Activated T-helper 1 cell treated with anti-CD3 and anti-CD28 coated beads, Interleukin-12 subunit alpha, Interleukin-12 subunit beta, Interleukin-2, Interleukin-4 antibody, amounts not matched to agents 30 ng/mL and 10 ng/mL and 1 ng/mL, durations not matched to agents 14 hours and 24 hours and 36 hours (primary cell): ENCODE measurements at places on chromosomes 7 and 10. TPM values are rescaled to one million over a fixed set of nuclear protein-coding genes. Genes with fewer than 3 reads are reported as not detected.

DNA sequence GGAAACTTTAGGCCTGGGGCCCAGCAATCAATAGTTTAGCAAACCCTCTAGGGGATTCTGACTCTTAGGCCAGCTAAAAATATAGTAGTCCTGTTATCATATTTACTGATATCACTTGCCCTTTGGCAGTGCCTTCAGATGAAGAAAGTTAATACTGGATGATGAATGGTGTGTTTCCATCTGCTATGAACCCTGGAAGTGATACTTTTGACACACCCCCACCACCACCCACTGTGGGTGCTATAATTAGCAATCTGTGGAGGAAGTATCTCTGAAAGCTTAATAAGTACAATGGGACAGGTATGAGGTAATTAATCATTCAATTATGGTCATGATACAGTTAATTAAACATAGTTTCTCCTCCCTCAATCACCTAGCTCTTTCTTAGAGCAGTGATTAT is 90.4 kb upstream of the LRRTM3 start:
- DNase-seq = no peak

DNA sequence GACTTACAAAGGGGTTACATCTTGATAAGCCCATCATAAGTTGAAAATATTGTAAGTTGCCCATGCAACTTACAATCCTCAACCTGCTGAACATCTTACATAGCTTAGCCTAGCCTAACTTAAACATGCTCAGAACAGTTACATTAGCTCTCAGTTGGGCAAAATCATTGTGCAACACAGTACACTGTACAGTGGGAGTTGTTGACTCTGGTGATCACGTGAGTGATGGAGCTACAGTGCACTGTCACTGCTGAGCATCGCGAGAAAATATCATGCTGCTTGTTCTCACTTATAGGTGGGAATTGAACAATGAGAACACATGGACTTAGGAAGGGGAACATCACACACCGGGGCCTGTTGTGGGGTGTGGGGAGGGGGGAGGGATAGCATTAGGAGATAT is 214.9 kb upstream of the ZMIZ1 start:
- no peak for DNase-seq

- no peak for DNase-seq
Measured at GRCh38 chr10:116272440-116273283, at the start of gene GFRA1. GFRA1 (minus strand) TSS chr10:116273206; CDS start chr10:116272029, 1,177 bp downstream.

AMZ1 gene
- 0.05 TPM in 1 of 2 replicates, not detected in the other for total RNA-seq

DNA sequence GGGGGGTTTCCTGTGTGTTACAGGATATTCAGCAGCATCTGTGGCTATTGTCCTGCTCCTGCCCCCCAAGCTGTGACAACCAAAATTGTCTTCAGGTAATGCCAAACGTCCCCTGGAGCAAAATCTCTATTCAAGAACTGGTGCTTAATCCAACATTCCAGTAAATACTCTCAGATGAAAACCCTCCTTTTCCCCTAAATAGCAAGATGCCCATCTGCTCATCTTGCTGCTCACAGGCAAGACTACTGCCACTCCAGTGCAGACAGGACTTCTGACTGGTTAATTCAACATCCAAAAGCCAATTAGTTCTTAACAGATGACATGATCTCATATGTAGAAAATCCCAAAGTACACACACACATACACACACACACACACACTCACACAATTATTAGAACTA is 20.5 kb upstream of the JAZF1 start:
- no peak for DNase-seq

- DNase-seq = no peak
Measured at GRCh38 chr10:130766071-130766470, 545.5 kb downstream of the TCERG1L start.

DNA sequence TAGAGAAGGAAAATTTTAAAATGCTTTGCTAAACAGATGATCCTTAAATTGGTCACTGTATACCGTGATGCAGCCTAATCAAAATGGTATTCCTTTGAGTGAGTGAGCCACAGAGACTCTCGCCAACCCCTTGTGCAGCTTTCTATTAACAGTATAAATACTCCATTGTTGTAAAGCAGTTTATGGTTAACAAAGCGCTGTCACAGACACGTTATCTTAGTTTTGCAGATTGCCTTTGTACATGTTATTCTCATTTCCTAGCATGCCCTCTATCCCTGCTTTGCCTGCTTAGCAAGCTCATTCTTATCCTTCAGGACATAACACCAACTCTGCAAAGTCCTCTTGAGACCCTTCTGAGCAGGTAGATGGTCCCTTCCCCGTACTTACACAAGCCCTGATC is 694.4 kb downstream of the AUTS2 start:
- no peak for DNase-seq

C10orf62 gene
- not detected in 2 replicates for total RNA-seq

MRPS33 gene
- 63.0 and 73.9 TPM in 2 replicates for total RNA-seq

- no peak for DNase-seq
Measured at GRCh38 chr10:90530521-90530920, 327.3 kb downstream of the HTR7 start.

DNA sequence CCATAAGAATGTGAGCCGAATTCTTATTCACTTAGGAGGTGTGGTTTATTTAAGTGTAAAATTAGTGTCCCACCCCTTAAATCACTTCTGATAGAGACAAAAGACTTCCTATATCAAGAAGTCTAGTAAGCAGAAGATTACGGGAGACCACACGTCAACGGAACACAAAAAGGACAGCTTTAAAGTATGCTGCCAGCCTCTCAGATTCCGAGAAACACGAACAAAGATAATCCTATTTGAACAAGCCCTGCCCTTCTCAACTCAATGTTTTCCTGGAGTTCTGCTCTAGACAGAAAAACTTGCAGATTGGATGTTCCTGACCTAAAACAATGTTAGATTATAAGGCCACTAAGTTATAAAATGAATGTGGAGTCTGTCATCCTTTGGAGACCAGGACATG is 4.9 kb upstream of the MCU start:
- DNase-seq = no peak

DNA sequence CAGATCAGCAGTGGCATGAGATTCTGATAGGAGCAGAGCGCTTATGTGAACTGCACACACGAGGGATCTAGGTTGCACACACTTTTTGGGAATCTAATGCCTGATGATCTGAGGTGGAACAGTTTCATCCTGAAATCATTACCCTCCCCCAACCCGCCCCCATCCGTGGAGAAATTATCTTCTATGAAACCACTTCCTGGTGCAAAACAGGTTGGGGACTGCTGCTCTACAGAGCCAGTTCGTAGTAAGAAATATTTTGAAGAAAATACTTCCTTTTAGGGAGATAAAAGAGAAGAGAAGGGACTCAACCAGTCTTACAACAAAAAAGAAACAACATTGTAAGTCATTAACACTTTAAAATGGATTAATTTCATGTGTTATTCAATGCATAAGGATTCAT is 1308.2 kb downstream of the GATA3 start:
- DNase-seq = no peak

GRCh38 chr10:102604439-102604841 is 39.8 kb upstream of the TRIM8 start:
- DNase-seq = no peak
